ENCODE measurements at places on chromosomes 5 and 9.

DNA sequence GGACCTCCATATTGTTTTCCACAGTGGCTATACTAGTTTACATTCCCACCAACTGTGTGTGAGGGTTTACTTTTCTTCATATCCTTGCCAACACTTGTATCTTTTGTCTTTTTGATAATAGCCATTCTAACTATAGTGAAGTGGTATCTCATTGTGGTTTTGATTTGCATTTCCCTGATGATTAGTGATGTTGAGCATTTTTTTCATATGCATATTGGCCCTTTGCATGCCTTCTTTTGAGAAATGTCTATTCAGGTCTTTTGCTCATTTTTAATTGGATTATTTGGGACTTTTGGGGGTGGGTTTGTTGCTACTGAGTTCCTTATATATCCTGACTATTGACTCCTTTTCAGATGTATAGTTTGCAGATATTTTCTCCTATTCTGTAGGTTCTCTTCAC lies 44.4 kb downstream of the FEM1C start:
- no peak for DNase-seq

DNA sequence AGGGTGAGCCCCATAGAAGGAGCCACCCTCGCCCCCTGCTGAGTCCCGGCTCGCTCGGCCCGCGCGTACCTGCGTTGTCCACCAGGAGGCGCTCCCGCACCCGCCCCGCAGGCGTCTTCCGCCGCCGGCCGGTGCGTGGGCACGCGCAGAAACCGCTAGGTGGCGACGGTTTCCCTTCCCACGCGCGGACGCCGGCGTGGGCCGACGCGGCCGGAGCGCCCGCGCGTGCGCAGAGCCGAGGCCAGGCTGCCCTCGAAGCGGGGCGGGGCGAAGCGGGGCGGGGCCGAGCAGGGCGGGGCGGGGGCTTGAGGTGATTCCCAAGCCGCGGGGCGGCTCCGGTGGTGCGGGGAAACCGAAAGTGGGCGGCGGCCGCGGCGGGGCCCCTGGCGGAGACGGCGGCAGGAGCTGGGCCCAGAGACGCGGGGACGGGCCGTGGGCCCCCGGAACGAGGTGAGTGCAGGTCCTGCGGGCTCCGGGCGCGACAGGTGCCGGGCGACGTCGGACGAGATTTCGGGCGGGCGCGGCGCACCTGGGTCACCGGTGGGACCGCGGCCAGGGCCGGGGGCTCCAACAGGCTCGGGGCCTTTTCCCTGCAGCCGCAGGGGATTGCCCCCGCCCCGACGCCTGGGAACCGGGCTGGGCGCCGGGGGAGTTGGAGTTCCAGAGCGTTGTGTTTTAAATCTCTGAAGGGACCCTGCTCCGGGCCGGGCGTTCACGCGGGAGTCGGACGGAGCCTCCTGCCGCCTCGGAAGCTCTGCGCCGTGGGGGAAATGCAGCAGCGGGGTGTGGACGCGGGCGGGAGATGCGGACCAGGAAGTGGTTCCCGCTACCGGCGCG lies at the start of gene TDRD7:
TDRD7 (plus strand) TSS at position 308 of the 837 bp plus-strand sequence. CDS start 16,370 bp downstream, outside the sequence.
- peak; percentile 92 for DNase-seq

GRCh38 chr9:133545494-133546286 lies 11.2 kb downstream of the ADAMTSL2 start:
- no peak for DNase-seq

GRCh38 chr9:107644733-107645463 lies 155.3 kb upstream of the KLF4 start:
- no peak for DNase-seq

GRCh38 chr9:127589955-127590370 lies 22.1 kb upstream of the STXBP1 start:
- peak; percentile 48 for DNase-seq

- no peak for DNase-seq
Measured at GRCh38 chr5:58451732-58452565, 7.9 kb downstream of the PLK2 start.

DNA sequence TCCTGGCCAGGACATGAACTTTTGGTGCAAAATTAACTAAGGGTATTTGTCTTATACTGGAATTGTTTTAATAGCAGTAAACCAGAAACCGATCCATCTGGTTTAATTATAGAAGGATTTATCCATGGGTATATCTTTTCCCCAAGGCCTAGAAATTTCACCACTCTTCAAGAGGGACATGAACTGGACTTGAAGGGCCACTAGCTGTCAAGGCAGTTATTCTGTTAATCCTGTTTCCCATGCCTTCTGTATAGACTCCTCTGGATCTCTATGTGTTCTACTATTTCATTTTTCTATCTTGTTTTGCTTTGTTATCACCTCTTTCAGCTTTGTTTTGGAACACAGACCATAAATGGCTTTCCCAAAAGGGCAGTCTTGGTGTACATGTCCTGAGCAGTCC lies 467.6 kb downstream of the KIF4B start:
- no peak for DNase-seq

DNA sequence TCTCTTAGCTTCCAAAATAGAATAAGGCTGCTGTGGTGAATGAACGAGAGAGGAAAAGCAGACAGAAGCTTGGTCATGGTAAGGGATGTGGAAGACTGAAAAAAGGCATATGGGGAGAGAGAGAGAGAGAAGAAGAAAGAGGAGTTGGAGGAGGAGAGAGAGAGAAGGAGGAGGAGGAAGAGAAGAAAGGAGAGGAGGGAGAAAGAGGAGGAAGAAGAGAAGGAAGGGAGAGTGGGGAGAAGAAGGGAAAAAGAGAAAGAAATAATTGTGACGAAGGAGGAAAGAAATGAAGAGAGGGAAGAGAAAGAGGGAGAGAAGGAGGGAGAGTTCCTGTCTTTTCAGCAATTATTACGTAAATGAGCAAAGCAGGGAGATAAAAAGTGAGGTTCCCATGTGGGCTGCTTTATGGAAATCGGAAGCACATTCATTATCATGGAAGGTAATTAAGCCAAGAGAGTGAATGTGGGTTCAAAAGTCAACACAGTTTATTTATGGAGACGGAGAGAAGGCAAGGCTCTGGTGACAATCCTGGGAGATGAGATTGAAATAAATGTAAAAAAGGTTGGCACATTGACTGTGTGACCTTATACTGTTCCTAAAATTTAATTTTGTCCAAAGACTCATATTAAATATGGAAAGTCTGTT lies 611.2 kb downstream of the KIF4B start:
- no peak for DNase-seq

- no peak for DNase-seq
Measured at GRCh38 chr9:111828193-111828592, 33.5 kb upstream of the SHOC1 start.

DNA sequence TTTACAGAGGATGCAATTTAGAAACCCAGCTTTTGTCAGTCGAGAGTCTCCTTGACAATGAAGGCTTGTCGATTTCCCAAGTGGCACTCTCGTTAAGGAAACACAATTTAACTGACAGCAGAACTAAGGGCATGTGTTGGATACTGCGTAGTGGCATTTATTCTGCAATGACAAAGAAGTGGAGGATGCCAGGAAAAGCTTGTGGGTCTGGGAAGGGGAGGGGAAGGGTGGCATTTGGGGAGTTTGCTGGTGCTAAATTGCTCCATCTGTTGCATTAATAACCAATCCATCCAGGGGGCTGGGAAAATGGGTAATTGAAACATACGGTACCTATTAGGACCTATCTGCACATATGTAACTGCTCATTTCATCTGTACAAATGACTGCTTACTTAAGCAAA lies 190.6 kb downstream of the NSG2 start:
- no peak for DNase-seq

DNA sequence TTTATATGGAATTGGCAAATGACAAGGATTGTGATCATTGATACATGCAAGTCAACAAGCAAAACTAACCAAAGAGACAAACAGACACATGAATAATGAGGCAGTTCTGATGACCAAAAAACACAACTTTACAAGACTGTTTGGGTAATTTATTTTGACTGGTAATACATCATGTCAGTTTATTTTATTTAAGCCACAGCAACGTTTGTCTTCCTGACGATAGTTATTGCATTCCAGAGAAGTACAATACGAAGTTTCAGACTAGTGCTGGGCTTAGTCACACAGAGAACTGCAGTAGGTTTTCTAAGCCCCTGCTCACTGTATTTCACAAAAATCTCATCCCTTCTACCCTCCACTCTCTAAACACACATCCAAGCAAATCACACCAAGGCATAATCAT lies 514.2 kb downstream of the RAB3C start:
- DNase-seq = no peak

GRCh38 chr9:69623276-69623675 lies 48.9 kb downstream of the APBA1 start:
- DNase-seq = no peak

- no peak for DNase-seq
Measured at GRCh38 chr9:4923580-4924544, 61.2 kb upstream of the JAK2 start.

DNA sequence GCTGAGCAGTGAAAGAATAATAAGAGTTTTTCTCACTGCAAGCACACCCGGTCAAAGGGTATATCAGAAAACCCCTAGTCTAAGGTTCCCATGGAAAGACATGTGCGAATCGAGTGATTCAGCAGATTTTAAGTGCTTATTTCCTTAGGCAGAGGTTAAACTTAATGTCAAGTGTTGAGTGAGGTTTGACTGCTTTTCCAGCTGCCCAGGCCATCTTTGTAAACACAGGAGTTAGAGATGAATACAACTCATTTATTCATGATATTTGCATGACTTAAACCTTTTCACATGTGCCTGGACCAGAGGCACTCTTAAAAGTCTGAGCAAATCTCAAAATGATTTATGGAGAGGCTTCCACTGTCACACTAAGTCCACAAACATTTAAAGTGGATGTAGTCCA lies 137.8 kb upstream of the RGMB start:
- no peak for DNase-seq

DNA sequence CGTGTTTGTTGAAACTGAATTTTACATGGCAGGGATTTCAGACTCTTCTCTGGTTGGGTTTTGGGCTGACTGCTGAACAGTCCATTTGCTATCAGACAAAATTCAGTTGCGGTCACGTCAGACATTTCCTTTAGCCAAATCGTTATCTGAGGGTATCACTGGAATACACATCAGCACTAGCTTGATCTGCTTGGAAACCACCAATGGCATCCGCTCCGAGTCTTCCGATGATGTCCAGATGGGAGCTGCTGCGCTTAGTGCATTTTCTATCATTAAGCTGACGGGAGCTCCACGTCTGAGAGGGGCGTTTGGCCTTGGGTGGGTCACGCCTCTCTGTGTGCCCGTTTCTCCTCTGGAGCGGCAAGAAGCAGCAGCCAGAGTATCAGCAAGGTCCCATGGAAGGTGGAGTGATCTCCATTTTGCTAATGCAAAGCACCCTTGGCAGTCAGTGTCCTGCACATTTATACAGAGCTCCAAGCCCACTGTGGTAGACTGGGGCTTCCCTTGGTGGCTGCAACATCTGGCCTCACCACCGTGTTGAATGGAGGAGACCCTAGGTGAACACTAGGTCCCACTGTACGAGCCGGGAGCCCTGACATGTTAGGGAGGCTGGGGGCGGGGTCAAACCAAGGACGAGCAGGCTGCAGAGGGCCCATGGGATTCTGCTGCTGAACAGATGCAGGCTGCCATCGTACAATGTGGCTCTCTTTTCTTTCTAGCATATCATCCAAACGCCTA lies 134.6 kb upstream of the PHYKPL start:
- no peak for DNase-seq

DNA sequence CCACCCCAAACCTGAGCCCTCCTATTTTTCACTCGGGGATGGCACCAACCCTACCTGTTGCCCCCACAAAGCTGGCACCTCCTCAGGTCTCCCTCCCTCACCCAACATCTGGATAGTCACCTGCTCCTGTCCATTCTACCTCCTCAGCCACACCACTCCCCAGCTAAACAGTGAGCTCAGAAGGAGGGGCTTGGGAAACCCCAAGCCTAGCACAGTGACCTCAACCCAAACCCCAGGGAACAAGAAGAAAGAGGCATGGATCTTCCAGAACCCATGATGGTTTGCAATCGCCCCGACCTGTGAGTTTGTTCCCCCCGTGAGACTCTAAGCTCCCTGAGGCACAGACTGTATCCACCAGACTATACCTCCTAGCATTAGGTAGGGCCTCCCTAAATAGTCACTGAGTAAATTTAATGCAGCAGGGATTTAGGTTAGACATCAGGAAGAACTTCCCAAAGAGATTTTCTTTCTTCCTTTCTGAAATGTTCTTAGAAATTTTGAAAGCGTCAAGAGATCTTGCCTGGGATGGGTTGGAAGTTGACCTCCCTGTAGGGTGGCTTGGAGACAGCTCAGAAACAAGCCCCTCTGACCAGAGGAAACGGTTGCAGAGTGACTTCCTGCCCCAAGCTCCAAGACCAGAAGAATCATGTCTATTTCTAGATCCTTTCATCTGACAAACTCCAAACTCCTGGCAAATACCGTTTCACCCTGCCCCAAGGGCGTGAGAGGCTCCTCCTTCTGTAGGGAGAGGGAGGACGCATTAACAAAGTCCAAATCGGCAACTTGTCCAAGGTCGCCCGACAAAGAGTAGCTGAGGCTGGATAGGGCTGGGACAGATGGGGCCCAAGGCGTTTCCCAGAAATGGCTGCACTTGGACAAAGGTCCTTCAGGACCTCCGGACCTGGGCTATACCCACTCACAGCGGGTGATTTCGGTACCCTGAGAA lies 4.1 kb downstream of the FIBCD1 start:
- no peak for DNase-seq

GRCh38 chr5:137035480-137035878 lies 463.6 kb downstream of the SPOCK1 start:
- no peak for DNase-seq

- no peak for DNase-seq
Measured at GRCh38 chr9:116569111-116569510, 118.0 kb upstream of the TRIM32 start.

DNA sequence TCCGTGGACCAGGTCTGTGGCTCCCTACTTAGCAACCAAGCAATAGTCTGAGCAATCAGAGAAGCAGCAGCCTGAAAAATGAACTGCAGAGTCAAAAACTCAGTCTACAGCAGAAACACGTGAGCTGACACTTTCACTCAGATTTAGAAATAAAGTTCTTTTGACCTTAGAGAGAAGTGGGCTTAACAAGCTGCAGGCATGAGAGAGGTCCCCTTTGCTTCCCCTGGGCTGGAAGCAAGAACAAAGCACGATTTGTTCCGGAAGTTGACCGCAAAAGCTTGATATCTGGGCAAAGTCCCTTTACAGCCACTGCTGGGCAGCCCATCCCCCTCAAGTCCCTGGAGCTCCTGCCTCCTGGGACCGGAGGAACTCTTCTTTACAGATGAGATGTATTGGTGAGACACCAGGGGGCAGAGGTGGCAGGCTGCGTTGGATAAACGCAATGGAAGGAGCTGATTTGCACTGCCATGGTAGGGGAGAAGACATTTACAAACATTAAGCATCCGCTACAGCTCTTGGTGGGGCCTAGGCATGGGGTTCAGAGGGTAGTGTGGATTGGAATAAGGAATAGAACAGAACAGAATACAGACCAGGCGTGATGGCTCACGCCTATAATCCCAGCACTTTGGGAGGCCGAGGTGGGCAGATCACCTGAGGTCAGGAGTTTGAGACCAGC lies 5.8 kb upstream of the SOWAHA start:
- DNase-seq = no peak

DNA sequence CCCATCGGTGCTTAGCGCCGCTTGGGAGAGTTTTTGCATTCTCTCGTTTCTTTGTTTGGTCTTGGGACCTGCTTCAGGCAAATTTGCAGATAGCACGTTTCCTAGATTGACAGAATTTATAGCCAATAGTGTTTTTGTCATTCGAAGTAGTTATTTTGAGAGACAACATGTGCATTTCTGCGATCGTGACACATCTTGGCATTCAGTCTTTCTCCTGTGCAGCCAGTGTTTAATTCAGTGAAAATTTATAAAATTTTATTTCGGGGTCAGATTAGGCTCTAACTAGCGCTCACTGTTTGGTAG lies 830 bp downstream of the PRRC1 start:
- no peak for DNase-seq
